Activated naive CD4-positive, alpha-beta T cell treated with anti-CD3 and anti-CD28 coated beads, Interleukin-2, amount 50 U/mL, for 72 hours (primary cell): ENCODE measurements at places on chromosomes 2 and 18.

- DNase-seq: no peak
Measured at GRCh38 chr2:126802774-126803433, 95.8 kb upstream of the TEX51 start.

- no peak for DNase-seq
Measured at GRCh38 chr2:134277223-134277622, 23.4 kb downstream of the MGAT5 start.

DNA sequence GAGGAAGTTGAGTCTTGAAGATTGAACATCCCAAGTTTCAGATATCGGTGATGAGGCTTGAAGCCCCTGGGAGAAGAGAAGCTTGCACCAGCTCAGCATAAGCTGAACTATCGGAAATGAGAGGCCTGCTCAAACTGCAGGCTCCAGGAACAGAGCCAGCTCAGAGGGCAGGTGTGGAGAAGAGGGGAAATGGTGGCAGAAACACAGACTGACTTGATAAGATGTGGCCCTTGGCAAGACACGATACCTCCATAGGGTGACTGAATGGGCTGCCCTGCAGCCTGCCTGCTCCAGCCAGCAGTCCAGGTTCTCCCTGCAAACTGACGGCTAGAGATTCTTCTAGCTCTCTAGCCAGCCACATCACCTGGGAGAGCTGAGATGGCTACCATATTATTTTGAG lies 86.6 kb downstream of the MYT1L start:
- DNase-seq: no peak

DNA sequence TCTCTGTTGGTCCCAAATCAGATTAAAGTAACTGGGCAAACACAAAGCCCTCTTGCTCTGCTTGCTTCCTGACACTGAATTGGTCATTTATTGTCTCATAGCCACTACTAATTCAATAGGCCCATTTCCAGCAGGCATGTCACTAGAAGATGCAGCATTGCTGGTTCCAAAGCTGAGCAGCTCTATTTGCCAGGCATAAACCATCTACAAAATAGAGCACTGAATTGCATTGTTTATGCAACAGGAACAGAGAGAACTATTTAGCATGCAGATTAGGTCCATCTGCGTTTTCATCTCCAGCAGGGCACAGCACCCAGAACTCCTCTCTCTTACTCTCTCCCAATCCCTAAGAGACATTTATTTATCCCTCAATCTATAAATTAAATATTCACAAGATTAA lies 227.6 kb downstream of the SUCLG1 start:
- no peak for DNase-seq

DNA sequence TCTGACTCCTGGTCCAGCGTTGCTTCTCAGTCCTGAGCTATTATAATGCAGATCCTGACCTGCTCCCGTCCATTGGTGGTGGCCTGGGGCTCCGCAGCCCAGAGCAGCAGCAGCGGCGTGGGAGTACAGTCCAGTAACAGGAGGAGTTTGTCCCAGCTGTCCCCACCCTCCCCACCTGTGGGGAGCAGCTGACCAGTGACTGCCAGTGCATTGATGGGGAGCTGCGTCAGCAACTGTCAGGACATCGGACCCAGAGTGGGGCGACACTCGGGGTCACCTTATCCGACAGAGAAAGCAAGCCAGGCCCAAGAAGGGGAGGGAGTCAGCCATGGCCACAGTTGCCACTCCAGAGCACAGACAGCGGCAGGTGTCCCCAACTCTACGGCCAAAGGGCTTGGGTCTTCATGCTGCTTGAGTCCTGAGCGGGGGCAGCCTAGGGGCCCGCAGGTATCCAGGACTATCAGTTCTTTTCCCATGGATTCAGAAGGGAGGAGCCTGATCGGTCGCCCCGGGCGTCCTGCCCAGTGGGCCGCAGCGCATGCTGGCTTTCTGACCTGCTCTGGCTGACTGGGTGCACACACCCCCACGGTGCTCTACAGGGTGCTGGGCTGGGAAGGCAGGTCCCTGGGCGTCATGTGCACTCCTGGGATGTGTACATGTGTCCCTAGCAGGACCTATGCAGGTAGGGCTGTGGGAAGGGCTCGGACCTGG lies 29.7 kb downstream of the DNMT3A start:
- no peak for DNase-seq

DNA sequence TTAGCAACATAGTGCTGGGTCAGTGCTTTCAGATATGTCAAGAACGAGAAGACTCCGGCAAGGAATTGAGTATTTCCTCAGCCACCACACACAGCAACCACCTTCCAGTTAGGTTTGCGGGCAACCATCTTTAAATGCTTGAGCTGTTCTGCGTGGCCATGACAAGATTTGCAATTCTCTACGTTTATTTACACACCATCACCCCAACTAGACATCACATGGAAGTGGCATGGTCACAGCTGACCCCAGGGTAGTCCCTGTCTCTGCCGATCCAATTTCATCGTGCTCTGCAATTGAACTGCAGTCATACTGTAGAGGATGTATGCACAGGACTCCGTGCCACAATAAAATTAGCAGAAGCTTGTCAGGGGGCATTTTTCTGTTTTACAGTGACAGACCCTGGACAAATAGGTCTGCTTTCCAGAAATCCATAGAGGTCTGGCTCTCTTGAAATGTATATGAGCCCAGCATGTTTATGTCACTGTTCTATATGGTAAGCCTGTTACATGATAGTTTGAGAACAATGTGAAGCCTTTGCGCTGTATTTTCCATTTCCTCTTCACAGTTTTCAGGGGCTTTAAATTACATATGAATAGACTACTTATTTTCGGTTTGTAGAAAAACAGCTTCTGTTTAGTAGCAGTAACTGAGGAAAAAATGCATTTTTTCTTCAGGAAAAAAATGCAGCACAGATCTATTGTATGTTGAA lies 605.2 kb downstream of the NR4A2 start:
- no peak for DNase-seq

- no peak for DNase-seq
Measured at GRCh38 chr2:217286833-217287232, 427.0 kb upstream of the TNP1 start.

- no peak for DNase-seq
Measured at GRCh38 chr18:44198612-44199284, 481.9 kb upstream of the SETBP1 start.

DNA sequence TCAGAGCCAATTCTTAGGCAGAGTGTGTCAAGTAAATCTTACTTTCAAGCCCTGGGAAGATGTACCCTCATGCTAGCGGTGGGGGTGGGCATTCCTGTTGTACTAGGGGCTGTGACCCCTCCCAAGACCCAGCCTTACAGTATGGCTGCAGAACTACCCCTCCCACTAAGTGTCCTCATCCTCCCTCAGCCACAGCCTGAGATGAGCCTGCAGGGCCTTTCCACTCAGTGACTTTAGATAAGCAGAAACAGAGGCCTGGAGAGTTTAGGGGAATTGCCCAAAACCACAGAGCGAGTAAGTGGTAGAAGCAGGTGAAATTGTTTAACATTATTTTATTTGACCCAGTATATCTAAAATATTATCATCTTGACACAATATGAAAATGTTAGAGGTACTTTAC lies 36.6 kb downstream of the TTC32 start:
- no peak for DNase-seq

DNA sequence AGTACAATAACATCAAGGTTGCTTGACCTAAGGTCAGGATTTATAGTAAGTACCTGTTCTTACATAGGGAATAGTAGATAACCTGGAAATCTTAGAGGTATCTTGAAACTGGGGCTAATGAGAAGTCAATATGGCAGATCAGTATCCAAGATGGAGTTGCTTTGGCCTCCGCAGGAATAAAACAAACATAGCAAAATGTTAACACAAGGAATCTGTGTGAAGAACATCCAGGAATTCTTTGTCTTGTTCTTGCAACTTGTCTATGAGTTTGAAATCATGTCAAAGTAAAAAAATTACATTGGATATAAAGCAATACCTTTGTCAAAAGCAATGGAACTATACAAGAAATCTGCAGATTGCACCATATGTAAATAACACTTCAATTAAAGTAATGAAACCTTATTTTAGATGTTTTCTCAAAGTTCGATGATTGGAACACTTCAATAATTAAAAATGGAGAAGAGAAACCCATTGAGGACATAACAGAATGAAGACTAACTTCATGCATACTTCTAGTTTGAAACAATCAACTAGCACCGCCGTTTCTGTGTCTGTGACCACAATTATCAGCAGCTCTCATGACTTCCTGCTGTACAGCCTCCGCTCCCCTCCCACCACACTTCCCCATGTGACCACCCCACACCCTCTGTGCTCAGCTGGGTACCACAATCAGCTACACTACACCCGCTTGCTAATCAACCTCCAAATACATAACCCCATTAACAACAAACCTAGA lies 27.6 kb downstream of the C2orf76 start:
- DNase-seq: no peak

DNA sequence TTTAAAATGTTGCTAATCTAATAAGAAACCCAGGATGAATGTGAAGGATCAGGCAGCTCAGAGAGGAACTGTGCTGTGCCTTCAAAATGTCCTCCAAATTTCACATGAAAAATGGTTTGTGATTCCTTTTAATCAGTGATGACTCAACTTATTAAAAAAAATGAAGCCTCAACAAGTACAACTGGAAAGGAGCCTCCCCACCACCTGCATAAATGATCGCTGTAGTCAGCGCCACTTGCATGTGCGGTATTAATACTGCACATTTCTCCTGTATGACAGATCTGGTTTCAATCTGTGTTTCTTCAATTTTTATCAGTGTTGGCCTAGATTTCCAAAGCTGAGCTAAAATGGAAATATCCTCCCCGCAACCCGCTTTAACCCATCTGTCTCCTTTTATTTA lies 115.0 kb upstream of the TMEM200C start:
- DNase-seq: no peak

DNA sequence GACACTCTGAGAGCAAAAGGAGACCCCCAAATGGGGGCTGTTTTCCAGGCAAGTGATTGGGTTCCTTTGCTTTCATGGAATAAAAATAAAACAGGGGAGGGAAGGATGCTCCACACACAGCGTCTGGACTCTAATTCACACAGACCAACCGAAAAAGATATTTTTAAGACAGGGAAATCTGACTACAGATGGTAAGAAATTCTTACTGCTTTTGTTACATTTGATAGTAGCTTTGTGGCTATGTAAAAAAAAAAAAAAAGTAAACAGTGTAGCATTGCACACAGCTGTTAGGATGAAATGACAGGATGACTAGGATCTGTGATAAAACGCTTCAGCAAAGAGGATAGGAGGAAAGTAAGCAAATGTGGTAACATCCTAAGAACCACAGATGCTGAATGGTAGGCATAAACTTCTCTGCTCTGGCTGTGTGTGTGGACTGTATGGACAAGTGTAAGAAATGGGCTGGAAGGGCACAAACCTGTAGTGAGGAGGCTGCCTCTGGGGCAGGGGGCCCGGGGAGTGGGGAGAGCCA lies 207.6 kb downstream of the ANAPC1 start:
- no peak for DNase-seq

- DNase-seq: no peak
Measured at GRCh38 chr18:23793985-23794867, 105.0 kb downstream of the LAMA3 start.

DNA sequence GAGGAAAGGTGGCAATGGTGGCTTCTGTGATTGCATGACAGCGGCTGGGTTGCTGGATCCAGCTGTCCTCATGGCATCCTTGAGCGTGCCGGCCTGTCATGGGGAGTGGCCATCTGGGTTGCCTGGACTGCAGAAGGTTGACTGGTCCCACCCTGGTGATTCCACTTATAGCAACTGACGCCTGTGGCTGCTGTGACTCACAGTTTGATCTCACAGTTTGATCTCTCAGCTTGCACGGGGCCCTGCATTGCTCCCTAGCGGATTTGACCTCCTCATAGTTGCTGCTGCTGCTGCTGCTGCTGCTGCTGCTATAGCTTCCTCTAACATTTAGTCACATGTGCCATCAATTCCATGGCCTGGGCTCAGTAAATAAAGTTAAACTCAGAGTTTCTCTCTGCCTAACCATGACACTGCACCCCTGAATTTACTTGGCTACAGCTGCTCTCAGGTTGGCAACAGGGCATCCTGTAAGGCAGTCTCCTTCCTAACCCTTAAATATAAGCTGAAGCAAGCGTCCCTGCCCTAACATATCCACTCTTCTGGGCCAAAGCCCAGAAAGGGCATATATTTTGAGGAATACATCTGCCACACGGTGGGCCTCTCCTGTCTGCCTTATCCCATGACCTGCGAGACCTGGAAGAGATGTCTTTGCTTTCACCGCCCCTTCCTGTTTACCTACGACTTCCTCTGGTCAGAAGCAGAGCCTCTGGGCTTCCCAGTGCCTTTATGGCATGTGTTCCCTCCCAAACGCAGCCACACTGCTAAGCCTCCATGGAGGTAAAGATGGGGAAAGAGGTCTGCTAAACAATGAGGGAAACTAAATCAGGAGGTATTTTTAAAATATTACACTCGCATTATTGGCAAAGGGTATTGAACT lies 37.8 kb upstream of the CCDC150 start:
- DNase-seq: no peak

- no peak for DNase-seq
Measured at GRCh38 chr2:200337621-200338020, 31.1 kb downstream of the SPATS2L start.

- DNase-seq: no peak
Measured at GRCh38 chr2:228774548-228774947, 496.5 kb downstream of the PID1 start.

GRCh38 chr2:32832821-32833220 lies 113.9 kb upstream of the LTBP1 start:
- DNase-seq: no peak

- DNase-seq: no peak
Measured at GRCh38 chr2:33111002-33111446, 164.3 kb downstream of the LTBP1 start.

- DNase-seq: no peak
Measured at GRCh38 chr2:221310730-221311129, 261.4 kb downstream of the EPHA4 start.
